ENCODE measurements at places on chromosomes 12 and 14.
A peak's percentile ranks its signal among the peaks of the same experiment; 100 is the strongest.

DNA sequence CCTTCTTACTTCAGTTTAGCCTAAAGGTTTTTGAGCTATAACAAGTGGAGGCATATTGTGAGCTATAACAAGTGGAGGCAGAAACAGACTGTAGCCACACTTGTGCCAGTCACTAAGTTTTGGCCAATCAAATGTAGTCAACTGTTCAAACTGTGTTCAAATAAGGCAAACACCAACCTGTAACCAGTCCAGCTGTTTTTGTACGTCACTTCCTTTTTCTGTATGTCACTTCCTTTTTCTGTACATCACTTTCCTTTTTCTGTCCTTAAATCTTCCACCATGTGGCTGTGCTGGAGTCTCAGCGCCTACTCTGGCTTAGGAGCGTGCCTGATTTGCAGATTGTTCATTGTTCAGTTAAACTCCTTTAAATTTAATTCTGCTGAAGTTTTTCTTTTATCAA lies 79.7 kb downstream of the FUT8 start:
- no peak for DNase-seq

GRCh38 chr14:49926803-49927202 lies 33.9 kb downstream of the ARF6 start:
- DNase-seq = no peak

- no peak for DNase-seq
These were observed 32.2 kb upstream of the PLXNC1 start for GRCh38 chr12:94116191-94116590.

DNA sequence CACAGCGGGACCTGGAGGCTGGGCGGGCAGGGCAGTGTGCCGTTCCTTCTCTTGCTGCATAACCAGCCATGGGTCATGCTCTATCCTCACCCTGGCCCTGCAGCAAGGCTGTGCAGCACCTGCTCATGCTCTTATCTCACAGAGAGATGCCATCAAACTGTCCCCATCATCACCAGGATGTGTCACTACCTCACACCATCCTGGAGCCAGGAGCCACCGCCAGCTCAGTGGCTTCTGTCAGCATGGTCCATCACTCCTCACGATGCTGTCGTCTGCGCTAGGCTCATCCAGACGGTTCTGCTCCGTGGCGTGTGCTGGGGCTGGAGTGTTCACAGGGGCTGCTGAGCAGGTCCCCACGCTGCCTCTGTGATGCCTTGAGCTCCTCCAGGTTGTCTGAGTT lies 77.2 kb upstream of the DYNC1H1 start:
- no peak for DNase-seq

DNA sequence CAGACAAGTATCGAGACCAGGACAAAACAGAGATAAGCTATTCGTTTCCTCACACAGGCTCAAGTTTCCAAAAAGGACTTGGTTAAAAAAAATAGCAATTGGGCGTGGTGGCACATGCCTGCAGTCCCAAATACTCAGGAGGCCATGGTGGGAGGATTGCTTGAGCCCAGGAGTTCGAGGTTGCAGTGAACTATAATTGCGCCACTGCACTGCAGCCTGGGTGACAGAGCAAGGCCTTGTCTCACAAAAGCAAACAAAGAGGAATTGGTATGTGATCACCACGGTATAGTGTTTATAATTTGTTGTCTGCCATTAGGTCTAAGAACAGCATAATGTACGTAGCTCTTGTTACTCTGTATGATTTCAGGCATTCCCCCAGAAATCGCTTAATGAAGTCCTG lies 175.3 kb downstream of the DERA start:
- no peak for DNase-seq

DNA sequence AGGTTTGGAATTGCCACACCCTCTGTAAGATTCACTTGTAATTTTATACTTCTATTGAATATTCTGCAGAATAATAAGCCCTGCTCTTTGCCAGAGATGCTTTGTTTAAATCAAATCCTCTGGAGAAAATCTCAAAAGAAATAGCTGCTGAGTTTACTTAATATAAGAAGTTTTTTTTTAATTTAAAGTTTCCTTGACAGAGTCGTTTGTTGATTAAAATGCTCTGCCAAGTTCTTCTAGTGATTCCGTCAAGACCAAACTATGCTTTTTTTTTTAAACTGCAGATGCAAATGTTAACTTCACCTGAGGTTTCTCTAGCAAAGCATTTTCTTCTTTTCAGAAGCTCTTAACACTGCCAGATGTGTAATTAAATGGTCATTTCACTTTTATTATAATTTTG lies 13.4 kb upstream of the NAV3 start:
- DNase-seq = no peak

DNA sequence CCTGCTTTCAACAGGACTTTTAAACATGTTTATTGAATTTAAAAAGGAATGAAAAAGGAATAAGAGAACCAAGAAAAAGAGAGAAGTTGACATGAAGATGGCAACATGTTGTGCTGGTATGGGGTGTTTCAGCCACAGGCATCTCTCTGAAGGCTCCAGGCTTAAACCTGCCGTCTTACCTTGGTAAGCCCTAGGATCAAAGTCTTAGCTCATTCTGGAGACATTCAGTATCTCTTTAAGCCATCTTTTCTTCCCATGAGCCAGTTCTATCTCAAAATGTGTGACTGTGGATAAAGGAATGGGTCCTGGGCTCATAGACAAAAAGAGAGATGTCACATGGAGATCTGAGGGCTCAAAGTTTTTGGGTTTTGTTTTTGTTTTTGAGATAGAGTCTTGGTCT lies 1.6 kb upstream of the TFCP2 start:
- no peak for DNase-seq

- DNase-seq = no peak
These were observed 4.9 kb downstream of the CFAP73 start for GRCh38 chr12:113154351-113154973.

DNA sequence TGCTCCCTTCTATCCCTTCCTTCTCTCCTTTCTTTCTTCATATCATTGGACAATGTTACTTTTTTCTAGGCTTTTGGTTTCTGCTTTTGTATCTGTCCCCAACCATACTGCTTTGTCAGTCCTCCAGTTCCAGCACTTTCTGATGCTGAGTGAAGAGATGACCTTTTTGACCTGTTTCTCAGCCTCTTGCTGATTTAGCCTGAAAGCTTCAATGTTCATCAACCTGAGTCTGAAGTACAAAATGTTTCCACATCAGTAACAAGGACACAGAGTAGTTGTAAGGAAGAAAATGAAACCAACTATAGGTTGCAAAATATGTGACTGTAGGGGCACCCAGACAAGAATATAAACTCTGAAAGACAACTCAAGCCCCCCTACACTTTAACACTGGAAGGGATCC lies 25.2 kb upstream of the AKAP6 start:
- DNase-seq = no peak

DNA sequence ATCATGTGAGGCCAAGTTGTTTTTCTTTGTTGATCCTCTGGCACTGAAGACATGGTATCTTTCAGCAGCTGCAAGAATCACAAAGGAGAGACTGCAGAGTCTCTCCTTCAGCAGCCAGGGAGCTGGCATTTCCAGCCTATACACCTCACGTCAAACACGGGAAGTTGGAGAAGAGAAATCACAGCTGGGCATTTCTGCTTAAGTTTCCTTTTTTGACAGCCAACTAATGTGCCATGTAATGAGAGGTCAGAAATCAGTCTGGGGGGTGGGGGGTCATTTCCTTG lies 28.3 kb downstream of the PHLDA1 start:
- DNase-seq = no peak

DNA sequence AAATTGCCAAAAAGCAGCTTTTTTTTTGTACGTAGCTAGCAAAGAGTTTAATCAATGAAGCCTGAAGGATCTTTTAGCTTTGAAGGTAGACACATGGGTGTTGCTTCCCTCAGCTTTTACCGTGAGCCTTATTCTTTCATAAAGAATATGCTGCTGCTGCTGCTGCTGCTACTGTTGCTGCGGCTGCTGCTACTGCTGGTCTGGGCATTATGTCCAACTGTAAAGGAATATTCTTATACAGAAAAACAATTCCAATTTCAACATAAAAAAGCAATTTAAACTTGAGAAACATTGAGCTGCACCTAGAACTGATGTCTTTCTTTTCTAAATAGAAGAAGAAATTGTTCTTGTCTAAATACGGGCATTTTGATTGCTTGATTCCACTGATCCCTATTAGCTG lies 38.9 kb upstream of the PPP1R12A start:
- DNase-seq = no peak

DNA sequence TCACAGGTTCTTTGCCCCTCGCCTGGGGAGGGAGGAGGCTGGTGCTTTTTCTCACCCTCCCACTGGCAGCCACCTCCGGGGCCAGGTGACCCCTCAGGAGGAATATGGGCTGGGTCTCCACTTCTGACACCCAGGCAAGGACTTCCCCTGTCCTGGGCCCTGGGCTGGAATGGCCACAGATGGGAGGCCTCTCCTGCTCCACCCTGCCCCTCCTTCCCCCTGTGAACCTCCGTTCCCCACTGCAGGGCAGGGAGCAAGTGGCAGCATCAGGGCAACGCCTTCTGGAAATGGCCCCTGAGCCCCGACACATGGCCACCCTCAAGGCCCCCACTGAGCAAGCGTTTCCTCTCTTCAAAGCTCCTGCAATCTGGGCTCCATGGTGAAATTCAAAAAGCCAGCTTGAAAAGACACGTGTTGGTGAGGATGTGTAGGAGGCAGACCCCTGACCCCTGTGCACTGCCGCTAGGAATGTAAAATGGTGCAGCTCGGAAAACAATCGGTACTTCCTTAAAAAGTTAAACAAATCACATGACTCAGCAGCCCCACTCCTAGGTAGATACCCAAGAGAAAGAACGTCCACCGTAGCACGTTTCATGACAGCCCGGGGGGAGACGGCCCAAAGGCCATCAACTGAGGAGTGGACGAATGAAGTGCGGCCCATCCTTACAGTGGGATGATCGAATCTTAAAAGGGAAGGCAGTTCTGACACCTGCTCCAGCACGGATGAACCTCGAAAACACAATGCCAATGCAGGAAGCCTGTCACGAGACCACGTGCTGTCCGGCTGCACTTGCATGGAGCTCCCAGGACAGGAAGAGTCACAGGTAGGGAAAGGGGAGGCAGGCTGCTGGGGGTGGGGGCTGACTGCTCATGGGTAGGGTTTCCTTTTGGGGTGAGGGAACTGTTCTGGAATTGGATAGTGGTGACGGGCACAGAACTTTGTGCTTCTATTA lies 11.5 kb downstream of the XRCC3 start:
- DNase-seq = no peak

GRCh38 chr12:57840726-57841125 lies 5.8 kb downstream of the CTDSP2 start:
- DNase-seq = no peak

DNA sequence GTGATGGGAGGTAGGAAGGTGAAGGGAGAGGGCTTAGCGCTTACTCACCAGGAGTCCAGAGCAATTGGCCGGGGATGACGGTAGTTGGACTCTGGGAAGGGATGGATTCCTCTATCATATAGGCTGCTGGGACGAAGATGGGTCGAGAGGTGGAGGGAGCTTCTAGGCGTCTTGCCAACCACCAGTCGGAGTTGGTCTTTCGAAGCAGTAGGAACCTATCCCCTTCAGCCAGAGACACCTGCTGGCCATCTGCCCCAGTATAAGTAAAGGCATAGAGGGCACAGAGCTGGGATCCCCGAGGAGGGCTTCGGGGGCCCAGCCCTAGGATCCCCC lies 657 bp downstream of the ARHGAP9 start:
- DNase-seq = no peak

DNA sequence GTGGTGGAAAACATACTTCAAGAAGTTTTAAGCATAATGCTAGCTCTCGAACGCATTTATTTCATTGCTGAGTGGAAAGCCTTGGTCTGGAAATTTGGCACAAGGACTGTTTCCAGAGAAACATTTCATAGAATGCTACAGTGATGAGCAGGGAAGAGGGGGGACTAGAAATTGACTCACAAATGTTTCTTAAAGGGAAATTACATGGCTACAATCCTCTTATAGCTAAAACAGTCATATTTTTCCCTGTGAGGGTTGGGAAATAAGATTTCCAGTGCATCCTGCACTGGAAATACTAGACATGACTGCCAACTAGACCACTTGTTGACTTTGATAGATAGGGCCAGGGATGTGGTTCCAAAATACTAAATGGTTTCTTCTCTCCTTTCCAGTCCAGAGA lies 197.3 kb upstream of the RGS6 start:
- no peak for DNase-seq

DNA sequence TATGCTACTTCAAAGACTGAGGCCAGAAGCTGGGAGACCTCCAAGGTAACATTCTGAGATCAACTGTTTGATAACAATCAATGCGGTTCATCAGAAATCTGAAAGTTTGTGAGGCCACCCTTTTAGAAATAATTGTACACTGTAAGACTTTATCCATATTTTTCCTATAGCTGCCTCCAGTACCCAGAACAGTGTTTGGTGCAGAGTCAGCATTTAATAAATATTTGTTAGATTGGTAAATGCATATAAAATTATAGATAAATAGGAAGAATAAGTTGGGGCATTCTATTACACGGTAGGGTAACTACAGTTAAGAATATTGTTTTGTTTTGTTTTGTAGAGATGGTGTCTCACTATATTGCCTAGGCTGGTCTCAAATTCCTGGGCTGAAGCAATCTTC lies 141.4 kb downstream of the C12orf42 start:
- DNase-seq = no peak

GRCh38 chr12:89542912-89543592 lies 17.2 kb upstream of the POC1B start:
- DNase-seq = peak; percentile 72

- DNase-seq = no peak
These were observed 117.7 kb downstream of the LMNTD1 start for GRCh38 chr12:25435431-25435830.

DNA sequence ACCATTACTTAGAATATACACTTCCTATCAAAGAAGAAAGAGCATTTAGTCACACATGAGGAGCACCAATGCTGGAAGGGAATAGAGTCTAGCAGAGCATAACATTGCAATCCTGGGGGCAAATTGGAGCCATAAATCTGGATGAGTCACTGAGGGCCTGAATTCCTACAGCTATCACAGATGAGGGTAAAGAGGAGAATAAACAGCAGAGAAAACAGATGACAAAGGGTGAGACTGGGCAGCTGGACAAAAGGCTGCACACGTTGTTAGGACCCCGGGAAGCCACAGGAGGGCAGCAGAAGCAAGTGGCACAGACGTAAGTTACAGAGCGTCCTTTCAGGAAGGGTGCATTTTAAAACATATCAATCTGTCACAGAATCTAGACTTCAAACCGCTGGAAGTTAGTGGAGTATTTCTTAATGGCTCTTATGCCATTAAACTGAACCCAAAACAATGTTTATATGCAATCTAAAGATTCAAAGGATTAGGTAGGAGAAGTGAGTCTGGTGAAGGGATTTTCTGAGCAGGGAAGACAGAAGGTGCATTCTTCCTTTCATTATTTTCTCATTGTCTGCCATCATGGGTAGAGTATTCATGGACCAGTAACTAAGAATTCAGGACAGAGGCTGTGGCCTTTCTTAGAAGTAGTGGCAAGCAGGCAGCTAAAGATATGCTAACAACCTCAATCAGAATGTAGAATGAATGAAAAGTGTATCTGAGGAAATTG lies 159.8 kb upstream of the DAAM1 start:
- DNase-seq = peak; percentile 51

All from stimulated activated effector memory CD8-positive, alpha-beta T cell treated with anti-CD3 and anti-CD28 coated beads, Interleukin-12 subunit alpha, Interleukin-12 subunit beta, amount 100 ng/mL, for 72 hours (primary cell).